NB4 (cell line): ENCODE measurements at places on chromosomes 12 and 14.
A peak's percentile ranks its signal among the peaks of the same experiment; 100 is the strongest.

- no peak for DNase-seq
These were observed 79.0 kb downstream of the GAS2L3 start for GRCh38 chr12:100652488-100652887.

DNA sequence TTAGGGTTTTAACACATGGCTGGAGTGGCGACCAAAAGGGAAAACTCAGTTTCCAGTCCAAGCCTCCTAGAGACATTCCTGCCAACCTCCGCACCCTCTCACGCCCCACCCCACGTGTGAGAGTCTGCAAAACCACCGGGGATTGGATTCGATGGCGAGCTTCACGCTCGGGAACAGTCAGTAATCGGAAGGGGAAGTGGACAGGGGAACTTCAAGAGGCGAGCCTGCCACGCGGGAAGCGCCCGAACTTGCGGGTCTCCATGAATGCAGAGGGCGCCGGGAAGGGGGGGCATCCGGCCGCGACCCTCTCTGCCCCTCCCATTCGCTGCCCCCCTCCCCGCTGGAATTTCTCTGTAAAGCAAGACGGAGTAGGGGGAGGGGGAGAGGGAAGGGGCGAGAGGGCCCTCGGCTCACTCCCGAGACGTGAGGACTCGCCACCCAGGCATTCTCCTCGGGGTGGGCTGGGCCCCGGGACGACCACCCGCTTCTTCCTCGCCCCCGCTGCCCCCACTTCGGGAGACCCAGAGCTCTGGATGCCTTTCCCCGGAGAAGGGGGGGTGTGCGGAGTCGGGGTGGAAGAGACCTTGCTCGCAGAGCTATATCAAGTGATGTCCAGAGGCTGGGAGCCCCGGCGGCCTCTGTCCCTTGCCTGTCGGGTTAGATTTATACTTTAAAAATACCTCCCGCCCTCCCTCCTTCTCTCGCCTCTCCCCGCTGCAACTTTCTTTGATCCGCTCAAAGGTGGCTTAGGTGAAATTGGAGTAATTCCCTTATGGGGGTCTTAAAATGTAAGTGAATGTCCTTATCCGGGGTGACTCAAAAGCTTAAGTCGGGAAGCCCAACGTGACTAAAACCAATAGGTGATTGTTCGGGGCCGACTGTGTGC, 2.5 kb upstream of the CCND2 start:
- DNase-seq, result peak; percentile 86

- no peak for DNase-seq
These were observed 19.3 kb downstream of the FMNL3 start for GRCh38 chr12:49687941-49688340.

- DNase-seq, result no peak
These were observed 55.2 kb downstream of the PDE3A start for GRCh38 chr12:20423557-20423956.

DNA sequence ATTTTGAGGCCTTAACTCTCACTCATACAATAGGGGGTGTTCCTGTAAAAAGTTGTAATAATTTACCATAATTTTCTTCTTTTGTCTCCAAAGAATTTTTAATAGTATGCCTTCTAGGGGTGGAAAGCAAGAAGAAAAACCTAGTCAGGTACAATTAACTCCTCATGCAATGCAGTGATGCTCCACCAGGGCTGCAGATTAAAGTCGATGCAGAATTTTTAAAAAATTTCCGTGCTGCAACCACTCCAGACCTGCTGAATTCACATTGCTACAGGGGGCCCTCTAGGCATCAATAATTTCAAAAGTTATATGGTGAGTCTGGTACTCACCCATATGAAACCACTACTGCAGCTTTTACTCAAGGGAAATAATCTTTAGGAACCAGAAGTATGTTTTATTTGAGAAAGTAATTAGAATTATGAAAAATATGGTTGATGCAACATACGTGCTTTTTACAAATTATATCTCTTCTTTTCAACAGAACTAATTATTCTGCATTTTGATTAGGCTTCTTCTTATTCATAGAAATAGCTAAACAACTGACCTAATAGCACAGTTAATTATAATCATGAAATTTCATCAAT, 353.2 kb downstream of the BCAT1 start:
- DNase-seq, result peak; percentile 21

DNA sequence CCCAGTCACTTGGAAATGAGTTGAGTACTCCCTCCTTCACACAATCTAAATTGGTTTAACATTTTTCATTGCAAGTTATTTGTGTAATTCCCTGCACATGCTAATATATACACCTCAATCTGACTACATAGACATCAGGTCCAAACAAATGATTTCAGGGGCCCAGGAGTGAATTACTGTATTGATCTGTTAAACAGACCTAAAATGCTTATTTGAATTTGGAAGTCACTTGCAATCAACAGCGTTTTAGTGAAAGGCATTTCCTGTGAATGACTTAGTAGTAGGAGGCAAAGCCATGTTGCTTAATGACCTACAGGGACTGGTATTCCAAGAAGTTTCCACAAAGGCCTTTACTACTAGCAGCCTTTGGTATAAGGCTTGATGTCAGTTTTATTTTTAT, 22.6 kb upstream of the SLC15A5 start:
- DNase-seq, result no peak

- DNase-seq, result no peak
These were observed 125.0 kb upstream of the CCND2 start for GRCh38 chr12:4148418-4149056.
